ENCODE measurements at places on chromosomes 1 and 21.
A peak's percentile ranks its signal among the peaks of the same experiment; 100 is the strongest.

GRCh38 chr1:187442603-187443002 lies 613.9 kb downstream of the PLA2G4A start:
- DNase-seq, result no peak

GRCh38 chr1:91803847-91804545 lies 82.0 kb downstream of the TGFBR3 start:
- peak; percentile 78 for DNase-seq

DNA sequence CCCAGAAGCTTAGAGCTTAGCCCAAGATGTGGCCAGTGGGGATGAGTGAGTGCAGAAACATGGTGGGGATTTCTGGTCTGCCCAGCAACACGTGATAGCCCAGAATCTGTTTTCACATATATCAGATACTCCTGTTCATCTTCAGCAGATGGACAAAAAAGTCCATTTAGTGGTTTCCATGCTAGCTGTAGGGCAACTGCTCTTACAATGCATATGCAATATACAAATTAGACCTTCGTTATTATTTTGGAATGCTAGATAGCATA lies 96.9 kb upstream of the SGIP1 start:
- no peak for DNase-seq

GRCh38 chr1:33906156-33906555 lies 42.3 kb downstream of the HMGB4 start:
- no peak for DNase-seq

DNA sequence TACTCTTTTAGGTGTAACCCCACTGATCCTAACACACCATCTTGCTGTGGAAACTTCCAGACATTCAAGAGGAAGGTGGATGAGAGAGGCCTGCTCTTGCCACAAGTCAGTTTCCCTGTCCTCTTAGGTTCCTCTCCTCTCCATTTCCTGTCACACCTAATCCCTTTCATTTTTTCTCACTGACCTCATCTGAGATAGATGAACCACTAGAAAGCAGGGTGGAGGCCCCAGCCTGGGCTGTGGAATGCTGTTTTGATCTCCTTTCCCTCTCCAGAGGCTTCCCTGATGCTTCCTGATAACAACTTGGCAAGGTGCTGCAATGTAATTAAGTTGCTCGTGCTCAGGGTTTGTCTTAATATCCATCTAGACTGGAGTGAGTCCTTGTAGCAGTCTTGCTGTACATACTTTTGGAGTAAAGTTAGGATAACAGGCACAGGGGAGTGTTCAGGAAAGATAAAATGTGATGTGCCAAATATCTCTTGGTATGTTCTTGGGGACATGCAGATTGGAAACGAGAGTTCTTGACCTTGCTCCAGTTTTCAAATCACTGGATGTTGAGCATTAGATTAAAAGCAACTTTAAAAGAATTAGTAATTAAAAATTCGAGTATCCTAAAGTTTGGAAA lies 11.2 kb downstream of the LRRC42 start:
- no peak for DNase-seq

DNA sequence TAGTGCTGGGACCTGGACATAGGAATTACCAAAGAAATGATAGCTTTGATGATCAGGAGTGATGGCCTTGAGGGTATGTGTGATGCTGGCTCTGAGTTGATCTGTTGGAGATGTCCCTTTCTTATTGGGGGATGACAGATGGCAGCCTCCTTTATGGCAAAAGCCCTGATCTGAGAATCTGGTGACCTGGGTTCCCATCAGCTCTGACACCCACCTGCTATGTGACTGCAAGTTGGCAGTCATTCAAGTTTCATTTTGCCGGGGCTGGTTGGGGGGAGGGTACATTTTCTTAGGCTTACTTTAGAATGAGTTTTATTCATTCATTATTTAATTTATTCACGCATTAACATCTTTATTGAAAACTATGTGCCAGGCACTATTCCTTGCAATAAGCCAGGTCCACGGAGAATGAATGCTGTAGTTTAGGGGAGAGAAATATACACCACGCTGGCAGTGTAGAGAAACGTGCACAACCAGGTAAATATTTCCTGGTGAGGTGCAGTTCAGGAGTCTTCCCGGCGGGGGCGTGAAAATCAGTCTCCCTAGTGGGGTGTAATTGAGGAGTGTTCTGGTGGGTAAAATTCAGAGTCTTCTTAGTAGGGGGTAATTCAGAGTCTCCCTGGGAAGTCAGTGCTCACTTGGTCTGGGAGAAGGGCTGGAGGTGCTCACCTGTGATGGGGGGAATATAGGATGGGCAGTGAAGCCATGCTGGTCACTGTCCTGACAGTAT lies 401.3 kb downstream of the CAMTA1 start:
- DNase-seq, result no peak

GRCh38 chr1:180228648-180229482 lies 1.2 kb upstream of the LHX4 start:
- peak; percentile 32 for DNase-seq

GRCh38 chr1:95876276-95876675 lies 642.3 kb downstream of the RWDD3 start:
- DNase-seq, result no peak

DNA sequence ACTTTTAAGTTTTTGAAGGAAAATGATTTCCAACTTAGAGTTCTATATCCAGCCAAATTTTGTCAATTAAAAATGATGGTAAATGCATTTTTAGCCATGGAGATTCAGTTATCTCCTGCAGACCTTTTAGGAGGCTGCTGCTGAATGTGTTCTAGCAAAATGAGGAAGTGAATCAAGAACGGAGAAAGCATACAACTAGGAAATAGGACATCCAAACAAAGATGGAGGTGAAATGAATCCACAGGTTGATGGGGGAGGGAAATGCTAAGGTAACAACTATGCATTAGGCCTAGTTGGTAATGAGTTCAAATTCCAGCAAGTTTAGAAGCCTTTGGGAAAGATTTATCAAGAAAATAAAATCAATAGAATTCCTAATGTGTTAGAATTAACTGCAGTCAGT lies 80.5 kb downstream of the FNBP1L start:
- no peak for DNase-seq

DNA sequence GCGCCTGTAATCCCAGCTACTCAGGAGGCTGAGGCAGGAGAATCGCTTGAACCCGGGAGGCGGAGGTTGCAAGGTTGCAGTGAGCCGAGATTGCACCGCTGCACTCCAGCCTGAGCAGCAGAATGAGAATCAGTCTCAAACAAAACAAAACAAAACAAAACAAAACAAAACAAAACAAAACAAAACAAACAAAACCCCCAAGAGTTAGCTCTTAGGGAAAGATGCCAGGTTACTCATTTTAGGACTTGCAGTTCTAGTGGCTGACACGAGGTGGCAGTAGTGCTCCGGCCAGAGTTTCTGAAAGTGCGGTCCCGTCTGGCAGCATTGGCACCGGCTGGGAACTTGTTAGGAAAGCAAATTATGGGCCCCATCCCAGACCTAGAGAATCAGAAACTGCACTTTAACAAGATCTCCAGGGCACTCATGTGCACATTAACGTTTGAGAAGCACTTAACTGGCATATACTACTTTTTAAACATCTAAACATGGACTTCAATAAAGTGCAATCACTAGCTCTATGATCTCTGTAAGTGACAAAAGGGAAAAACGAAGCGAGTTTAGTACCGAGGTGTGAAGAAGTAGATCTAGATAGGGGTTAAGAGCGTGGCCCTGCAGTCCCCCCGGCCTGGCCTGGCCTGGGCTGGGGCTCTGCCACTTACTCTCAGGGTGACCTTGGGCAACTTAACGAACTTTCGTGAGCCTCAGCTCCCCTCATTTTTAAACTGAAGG lies 41.9 kb upstream of the TNFRSF1B start:
- no peak for DNase-seq

GRCh38 chr1:15668089-15668754 lies 15.9 kb upstream of the PLEKHM2 start:
- DNase-seq, result no peak

DNA sequence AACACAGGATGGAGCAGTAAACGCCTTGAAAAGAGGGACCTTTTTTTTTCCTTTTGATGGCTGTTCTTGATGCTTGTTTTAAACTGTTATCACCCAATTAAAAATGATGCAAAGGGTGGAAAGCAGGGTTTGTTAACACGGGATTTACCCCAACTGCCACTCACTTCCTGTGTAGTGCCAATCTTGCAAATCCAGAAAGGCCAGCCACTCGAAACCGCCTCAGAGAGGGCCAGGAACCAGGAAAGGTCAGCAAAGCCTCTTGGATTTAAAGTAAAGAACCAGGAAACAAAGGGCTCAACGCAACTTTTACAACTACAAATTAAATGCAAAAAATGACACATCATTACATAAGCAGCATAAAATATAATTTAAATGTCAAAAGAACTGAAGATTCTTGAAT lies 347.4 kb downstream of the PDE4B start:
- DNase-seq, result no peak

DNA sequence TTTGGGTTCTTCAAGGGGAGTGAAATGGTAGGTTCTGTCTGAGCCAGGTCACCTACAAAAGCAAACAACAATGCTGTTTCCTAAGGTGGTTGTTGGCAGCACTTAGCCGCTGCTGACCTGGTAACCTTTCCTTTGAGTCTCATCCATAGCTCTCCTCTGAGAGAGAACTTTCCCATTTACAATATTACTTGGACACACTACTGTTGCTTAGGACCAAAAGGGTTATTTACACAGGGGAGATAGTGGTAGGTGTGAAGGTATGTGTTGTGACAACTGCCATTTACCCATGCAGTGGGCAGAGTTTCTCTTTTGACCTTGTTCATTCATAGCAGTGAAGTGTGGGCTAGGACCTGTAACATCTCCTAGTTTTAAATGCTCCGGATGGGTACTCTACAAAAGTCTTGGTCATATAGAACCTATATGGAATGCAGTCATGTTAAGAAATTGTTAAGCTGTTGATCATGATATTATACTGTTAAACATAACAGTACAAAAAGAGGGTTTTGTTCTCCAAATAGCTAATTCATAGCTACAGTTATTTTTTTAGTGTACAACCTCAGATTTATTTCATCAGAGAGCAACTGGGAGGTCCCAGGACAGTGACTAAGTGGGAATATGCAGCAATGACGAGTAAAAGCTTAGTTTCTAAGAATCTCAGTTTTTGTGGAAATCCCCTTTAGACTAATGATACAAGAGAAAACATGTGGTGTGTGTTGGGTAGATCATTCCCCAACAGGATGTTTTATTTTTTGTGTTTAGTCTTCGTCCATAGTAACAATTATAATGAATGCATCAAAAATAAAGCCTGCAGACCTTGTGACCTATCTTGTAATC lies 219.7 kb downstream of the NFIA start:
- DNase-seq, result no peak

GRCh38 chr1:228851193-228851592 lies 115.9 kb downstream of the RHOU start:
- DNase-seq, result no peak

DNA sequence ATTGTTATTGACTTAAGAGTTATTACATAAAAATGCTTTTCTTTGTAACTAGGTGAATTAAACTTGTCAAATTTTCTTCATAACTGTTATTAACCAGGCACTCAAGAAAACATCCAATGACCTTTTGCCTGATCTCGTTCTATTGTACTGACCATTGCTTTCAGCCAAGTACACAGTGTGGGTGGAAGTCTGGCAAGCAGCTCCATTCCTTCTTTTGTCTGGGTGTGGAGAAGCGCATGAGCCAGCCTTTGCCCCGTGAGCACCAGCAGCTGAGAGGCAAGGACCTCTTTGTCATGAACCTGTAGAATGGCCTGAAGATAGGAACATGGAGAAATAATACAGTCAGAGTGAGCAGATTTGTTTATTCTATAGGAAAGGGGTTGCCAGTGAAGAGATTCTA lies 57.5 kb downstream of the IARS2 start:
- no peak for DNase-seq

DNA sequence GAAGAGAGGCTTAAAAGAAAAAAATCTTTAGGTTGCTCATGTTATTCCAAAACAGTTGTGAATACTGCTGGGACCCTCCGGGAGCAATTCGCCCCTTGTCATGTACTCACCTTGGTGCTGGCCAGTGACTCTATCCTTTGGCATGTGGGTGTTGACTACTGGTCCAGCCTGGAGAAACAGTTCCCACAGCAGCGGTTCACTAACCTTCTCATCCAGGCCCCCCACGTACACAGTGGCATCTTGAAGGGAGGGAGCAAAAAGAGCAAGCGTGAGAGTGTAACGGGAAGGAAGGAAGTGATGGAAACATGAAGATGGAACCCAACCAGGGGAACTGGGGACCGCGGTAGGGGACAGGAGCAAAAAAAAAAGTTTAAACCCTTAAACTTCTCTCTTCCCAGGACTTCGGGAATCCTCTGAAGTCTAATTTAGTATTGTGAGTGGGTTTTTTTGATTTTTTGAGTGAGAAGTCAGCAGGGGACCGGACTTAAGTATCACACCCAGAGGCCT lies 494 bp downstream of the SF3B4 start:
- DNase-seq, result no peak

GRCh38 chr1:62621907-62622306 lies 24.6 kb downstream of the ANGPTL3 start:
- peak; percentile 24 for DNase-seq

DNA sequence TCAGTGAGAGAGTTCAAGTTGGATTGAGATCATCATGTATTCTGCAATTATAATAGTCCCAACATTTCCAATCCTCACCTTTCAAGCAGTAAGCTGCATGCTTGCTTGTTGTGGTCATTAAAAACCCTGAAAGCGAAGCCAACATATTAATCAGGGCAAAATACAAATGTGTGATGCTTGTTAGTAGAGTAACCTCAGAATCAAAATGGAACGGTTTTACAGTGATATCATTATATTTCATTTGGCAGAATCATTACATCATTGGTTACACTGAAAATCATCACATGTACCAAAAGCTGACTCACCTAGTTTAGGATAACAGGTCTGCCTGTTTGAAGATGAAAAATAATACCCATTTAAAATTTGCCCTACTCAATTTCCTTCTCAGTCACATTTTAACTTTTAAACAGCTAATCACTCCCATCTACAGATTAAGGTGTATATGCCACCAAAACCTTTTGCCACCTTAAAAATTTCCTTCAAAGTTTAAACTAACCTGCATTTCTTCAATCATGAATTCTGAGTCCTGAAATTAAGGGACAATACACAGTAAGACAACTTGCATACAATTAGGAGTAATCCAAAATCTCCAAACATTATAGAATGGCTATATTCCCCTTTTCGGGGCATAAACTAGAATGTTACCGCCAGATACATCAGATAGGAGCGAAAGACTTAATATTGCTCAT lies 3.5 kb downstream of the GAS5 start:
- no peak for DNase-seq

GRCh38 chr21:42433946-42434551 lies 30.3 kb downstream of the UBASH3A start:
- DNase-seq, result no peak

- no peak for DNase-seq
Measured at GRCh38 chr1:29542548-29542947, 306.2 kb downstream of the PTPRU start.

- no peak for DNase-seq
Measured at GRCh38 chr1:2789986-2790581, 11.4 kb downstream of the TTC34 start.

DNA sequence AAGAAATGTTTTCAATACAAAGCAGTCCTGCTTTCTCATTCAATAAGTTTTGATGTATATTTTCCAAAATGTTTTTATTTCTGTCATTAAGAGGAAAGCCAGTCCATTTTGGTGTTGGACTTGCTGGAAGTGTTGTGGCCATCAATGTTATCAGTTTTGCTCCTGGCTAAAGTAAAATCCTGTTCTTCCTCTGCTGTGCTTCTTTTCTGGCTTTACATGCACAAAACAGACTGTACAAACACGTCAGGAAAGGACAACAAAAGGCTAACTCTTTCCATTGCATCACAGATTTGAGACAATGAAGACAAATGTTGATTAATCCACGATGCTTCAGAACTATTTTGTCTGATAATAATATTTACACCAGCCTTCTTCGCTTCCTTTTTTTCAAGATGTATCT lies 735.4 kb downstream of the LTN1 start:
- no peak for DNase-seq
